ENCODE measurements at places on chromosomes 3 and 15.

GRCh38 chr3:120469440-120469839 lies 18.6 kb upstream of the FSTL1 start:
- no peak for DNase-seq

DNA sequence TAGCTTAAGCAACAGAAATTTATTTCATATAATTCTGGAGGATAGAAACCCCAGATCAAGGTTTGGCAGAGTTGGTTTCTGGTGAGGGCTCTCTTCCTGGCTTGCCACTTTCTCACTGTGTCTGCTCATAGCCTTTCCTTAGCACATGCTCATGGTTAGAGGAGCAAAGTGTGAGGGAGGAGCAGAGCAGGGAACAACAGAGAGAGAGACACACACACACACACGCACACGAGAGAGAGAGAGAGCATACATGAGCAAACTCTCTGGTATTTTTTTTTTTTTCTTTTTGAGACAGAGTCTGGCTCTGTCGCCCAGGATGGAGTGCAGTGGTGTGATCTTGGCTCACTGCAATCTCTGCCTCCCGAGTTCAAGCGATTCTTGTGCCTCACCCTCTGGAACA lies 36.8 kb upstream of the ZDHHC23 start:
- DNase-seq = no peak

- no peak for DNase-seq
Observed at GRCh38 chr15:34768530-34768929, 13.7 kb upstream of the GJD2 start.

DNA sequence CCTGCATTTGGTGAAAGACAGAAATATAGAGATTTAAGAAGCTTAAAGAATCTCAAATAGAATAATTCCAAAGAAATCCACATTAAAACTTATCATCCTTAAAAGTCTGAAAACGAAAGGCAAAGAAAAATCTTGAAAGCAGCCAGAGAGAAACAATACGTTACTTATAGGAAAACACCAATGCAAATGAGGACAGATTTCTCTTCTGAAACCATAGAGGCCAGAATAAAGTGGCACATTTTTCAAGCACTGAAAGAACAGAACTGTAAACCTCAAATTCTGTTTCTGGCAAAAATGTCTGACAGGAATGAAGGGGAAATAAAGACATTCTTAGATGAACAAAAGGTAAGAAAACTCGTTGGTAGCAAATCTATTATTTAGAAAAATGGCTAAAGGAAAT lies 13.8 kb upstream of the ACTC1 start:
- no peak for DNase-seq

DNA sequence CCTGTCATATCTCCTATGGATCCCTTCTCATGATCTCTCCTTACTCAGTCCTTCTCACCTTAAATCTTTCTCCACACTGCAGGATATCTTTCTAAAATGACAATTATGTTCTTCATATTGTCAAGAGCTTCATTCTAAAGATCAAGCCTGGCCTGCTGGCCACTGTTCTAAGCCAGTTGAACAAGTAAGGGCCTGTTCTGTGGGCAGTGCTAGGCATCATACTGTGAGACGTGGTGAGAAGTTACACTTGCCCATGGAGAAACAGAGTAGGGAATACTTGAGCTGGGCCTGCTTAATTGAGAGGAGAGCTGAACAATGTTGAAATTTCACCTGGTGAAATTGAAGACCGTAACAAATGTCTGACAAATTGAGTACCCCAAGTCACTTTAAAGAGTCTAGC lies 184.1 kb upstream of the RASGRP1 start:
- DNase-seq = no peak

GRCh38 chr3:177283983-177284382 lies 86.7 kb upstream of the TBL1XR1 start:
- DNase-seq = no peak

- DNase-seq = peak; percentile 53
Observed at GRCh38 chr3:30628901-30629590, 22.6 kb downstream of the TGFBR2 start.

DNA sequence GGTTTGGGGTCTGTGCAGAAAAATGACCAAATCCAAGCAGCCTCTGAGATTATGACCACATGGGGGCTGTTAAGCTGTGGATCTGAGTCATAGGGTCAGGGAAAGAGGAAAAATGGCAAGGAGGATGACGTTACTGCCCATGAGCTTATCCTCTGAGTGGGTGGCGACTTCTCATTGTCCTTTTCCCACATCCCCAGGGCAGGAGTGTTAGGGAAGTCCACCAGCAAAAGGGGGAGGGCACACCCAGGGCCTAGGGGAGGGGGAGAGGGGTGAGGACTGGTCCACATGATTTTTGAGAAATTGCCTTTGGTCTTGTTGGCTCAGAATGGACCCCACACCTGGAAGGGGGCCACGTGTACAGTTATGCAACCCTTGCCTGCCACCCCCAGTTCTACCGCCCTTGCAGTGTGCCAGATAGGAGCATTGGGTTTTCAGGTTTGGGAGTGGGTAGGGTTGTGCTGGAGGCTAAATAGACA lies 2.6 kb downstream of the CD276 start:
- no peak for DNase-seq

GRCh38 chr3:116864590-116864927 lies 155.0 kb downstream of the TUSC7 start:
- no peak for DNase-seq

- no peak for DNase-seq
Observed at GRCh38 chr3:187360596-187360995, 7.6 kb upstream of the RTP4 start.

- peak; percentile 74 for DNase-seq
Observed at GRCh38 chr3:101827211-101828174, 21.8 kb upstream of the NFKBIZ start.

GRCh38 chr15:61841466-61841865 lies 218.8 kb downstream of the VPS13C start:
- DNase-seq = no peak

- no peak for DNase-seq
Observed at GRCh38 chr3:21481991-21482390, 269.0 kb downstream of the ZNF385D start.

GRCh38 chr3:54772051-54772450 lies 155.8 kb downstream of the LRTM1 start:
- DNase-seq = no peak

- DNase-seq = no peak
Observed at GRCh38 chr3:71784201-71784913, 591 bp downstream of the PROK2 start.

DNA sequence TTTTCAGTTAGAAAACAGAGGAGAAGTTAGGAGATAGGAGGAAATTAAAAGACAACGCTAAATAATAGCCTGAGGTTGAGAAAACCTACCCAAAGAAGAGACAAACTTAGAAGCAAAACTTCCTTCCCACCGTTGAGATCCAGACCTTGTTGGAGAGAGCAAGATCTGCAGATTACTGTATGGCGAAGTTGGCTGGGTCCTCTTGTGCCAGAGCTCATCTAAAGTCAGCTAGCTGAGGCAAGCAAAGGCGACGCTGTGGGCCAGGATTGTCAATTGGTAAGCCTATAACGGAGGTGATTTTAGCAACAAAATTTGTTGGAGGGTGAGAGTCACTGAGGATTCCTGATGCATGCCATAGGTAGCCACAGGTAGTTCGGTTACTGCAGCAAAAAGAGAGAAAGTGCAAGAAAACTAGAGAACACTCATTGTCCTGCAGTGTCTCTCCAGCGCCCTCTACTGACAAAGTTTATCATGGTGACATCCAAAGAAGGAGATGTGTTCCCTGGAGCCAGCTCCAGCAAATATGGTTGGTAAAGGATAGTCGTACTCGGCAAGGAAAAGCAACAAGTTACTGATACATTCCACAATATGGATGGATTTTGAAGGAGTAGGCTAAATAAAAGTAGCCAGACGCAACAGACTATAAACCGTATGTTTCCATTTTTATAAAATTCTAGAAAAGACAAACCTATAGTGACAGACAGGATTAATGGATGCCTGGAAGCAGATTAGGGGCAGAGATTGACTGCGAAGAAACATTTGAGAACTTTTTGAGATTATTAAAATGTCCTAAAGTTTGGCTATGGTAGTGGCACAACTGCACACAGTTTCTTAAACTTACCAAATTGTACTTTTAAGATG lies 9.8 kb upstream of the OR5K4 start:
- peak; percentile 64 for DNase-seq
